ENCODE measurements at places on chromosomes 2 and 18.

- no peak for DNase-seq
Measured at GRCh38 chr2:182826064-182826463, 40.4 kb downstream of the FRZB start.

GRCh38 chr2:200338692-200339091 is 32.2 kb downstream of the SPATS2L start:
- no peak for DNase-seq

GRCh38 chr18:58324824-58325480 is 280.9 kb downstream of the NEDD4L start:
- no peak for DNase-seq

DNA sequence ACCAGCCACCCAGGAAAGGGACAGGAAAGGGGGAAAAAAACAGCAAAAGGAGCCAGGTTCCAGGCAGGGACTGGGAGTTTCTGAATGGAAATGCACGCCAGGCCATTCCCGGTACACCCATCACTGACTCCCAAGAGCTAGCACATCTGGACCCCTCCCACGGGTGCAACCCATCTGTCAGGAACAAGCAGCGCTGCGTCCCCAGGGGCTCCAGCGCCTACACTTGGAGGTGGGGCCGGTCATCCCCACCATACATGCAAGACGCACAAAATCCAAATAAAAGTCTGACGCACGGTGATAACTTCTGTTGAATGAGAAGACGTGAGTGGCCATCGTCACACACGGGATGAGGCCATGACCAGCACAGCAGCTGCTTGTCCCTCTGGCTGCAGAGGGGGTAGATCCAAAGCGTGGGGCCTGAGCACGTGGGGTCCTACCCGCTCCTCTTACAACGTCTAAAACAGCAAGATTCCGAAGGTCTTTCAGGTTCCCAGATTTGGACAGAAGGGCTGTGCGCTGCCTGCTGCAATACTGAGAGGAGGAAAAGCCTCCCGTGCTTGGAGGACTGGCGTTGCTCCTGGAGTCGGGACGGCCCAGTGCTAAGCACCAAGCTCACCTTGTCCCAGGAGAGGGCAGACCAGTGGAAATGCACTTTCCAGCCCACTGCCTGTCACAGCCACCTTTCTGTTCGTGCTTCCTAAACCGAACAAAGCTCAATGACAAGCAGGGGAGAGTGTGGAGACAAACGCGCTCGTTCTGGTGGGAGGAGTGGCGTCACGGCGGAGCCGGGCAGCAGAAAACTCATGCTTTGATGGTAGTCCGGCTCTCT is 68.9 kb downstream of the NDUFA10 start:
- no peak for DNase-seq

- no peak for DNase-seq
Measured at GRCh38 chr2:46352621-46353020, 55.4 kb downstream of the EPAS1 start.
